ENCODE measurements at places on chromosomes 12 and 14.
A peak's percentile ranks its signal among the peaks of the same experiment; 100 is the strongest.

GRCh38 chr14:105314287-105315200, at the start of gene PACS2:
Gene PACS2 (plus strand): TSS chr14:105314748. CDS start chr14:105314919, 171 bp downstream.
- peak; percentile 34 for DNase-seq

GRCh38 chr12:53985994-53986685, 1.2 kb downstream of the HOXC10 start:
- no peak for DNase-seq

GRCh38 chr12:1344245-1344644, 250.1 kb downstream of the FBXL14 start:
- DNase-seq, result no peak

DNA sequence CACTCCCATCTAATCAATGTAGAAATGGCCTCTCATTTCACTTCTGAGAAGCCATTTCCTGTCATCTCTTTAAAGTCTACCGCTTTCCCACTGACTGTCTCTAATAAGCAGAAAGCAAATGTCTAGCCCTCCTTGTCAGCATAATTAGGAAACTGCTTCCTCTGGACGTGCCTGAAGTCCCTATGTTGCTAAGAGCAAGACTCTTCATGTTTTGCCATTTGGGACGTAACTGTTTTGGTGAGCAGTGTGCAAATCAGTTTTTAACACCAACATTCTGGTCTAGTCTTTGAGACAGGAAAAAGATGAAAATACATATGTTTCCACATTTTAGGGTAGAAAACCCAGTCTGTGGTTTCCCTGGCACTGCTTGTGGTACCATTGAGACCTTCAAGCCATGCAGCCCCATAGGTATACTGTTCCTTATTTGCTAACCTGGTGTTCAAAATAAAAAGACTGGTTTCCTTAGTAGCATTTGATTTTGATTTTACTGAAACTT, 22.2 kb downstream of the IFNG start:
- DNase-seq, result no peak

- DNase-seq, result no peak
Measured at GRCh38 chr12:26153421-26154154, 28.8 kb upstream of the BHLHE41 start.

GRCh38 chr12:3704512-3705353, 48.2 kb downstream of the CRACR2A start:
- DNase-seq, result no peak

DNA sequence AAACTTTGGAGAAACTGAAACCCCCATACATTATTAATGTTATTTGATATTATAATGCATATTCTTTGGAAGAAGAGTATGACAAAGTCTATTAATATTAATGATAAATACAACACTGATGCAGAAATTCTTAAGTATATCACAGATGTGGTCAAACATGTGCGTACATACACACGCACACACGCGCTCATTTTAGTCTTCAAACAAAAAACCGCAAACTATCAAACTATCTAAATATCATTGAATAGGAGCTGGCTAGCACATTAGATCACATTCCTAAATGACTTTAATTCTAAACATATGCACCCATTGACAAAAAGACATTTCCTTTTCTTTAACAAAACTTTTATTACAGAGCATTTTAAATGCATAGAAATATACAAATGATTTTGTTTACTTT, 872.7 kb downstream of the SLC16A7 start:
- no peak for DNase-seq

DNA sequence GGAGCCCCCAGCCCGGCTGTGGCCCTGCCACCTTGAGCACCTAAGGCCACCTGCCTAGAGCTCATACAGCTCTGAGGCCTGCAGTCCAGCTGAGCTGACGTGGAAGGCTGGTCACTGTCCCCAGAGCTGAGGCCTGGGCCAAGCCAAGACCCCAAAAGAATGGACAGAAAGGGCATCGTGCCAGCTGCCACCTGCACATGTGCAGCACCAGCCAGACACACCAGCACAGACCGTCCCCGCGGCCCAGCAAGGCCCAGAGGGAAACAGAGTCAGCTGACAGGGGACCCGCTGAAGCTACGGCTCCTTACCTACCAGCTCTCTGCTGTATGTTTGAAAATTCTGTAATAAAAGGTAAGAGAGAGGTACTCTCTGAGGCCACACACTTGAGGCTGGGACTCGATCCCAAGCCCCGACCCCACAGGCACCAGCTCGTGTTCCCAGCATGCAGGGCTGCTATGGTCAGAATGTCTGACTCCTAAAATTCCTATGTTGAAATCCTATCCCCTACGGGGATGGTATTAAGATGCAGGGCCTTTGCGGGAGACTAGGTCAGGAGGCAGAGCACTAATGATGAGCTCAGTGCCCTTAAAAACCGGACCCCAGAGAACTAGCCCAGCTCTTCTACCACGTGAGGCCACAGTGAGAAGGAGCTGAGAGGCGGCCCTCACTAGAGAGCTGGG, 25.4 kb downstream of the BRF1 start:
- DNase-seq, result no peak

- DNase-seq, result no peak
Measured at GRCh38 chr14:99072956-99073355, 199.0 kb downstream of the BCL11B start.

DNA sequence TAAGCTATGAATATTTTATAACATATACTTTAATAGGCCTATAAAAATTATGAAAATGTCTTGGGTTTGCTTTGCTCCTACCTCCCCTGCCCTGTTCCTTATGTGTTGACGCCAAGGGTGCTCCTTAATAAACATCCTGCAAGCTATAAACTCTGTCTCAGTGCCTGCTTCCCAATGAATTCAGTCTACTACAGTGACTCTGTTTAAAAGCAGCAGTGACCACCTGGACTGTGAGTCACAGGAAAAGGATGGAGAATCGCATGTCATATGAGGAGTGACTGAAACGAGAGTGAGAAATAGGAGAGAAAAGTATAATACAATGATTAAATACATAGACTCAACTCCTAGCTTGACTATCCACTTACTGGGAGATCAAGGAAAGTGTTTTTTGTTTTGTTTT, 41.1 kb upstream of the CFAP54 start:
- no peak for DNase-seq

GRCh38 chr14:22898302-22899090, 15.5 kb downstream of the REM2 start:
- DNase-seq, result no peak

- DNase-seq, result no peak
Measured at GRCh38 chr14:33962016-33962415, 11.1 kb upstream of the EGLN3 start.

DNA sequence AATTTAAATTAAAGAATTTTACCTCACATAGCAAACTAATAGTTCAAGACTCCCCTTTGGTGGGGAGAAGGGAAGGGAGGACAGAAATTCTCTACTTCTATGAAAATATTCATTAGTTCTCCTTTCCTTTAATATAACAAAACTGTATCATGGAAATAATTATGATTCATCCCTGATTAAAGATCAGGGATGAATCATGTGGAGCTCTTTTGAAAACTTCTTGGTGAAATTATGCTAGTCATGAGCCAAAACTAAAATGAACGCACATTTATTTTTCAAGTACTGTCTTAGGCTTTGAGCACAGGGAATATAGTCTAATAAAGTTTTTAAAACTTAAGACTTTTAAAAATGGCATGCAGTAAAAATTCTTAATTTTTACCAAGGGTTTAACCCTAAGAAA, 17.1 kb downstream of the TMBIM4 start:
- no peak for DNase-seq

GRCh38 chr12:75634244-75635222, 123.1 kb upstream of the KRR1 start:
- no peak for DNase-seq

DNA sequence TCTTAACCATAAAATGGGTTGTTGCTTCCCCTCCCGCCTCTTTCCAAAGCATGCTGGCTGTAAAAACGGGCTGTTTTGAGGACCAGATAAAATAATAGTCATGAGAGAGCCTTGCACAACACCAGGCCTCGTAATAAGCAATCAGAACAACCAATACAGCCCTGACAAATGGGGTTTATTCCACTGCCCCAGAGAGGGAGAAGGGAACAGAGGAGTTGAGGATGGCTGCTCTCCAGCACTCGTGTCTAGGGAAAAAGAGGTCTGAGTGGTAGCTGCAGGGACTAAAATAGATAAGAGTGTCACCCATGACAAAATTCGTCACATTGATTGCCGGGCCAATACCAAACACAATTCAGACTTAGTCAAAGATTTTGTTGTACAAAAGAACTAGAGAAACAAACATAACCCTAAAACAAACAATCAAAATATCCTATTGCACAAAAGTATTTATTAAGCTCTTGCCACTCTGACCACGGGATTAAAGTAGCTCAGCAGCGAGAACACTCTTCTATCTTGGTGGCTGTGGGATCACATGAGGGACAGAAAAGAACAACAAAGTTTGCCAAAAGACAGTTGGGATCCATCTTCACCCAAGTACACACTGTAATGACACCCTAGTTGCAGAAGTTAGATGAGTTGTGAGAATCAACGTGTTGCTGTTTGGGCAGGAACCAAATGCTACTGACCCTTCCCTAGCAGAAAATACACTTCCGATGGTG, 188.0 kb downstream of the FOXN3 start:
- no peak for DNase-seq

GRCh38 chr12:32273063-32273522, 126.3 kb upstream of the FGD4 start:
- DNase-seq, result no peak

GRCh38 chr12:132881818-132882217, 5.6 kb downstream of the CHFR start:
- no peak for DNase-seq

- peak; percentile 33 for DNase-seq
Measured at GRCh38 chr12:54032627-54033100, at the start of gene HOXC5. Gene HOXC5 (plus strand): TSS chr12:54033050. CDS start chr12:54033123, 73 bp downstream.

DNA sequence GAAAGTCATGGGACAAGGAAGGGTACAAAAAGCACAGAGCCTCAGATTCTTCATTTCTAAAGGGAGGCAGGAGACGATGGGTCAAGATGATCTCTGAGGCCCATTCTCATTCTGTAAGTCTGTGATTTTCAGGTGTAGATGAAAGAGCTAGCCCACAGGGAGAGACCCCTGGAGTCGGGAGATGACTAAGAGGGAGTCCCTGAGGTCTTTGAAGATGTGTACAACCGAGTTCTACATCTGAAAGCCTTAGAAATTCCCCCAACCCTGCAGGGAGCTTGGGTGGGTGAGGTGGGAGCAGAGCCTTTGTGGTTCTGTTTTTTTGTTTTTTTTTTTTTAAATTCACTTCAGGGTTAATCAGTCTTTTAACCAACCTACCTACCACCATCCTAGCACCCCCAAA, 3.1 kb downstream of the WNT10B start:
- no peak for DNase-seq

DNA sequence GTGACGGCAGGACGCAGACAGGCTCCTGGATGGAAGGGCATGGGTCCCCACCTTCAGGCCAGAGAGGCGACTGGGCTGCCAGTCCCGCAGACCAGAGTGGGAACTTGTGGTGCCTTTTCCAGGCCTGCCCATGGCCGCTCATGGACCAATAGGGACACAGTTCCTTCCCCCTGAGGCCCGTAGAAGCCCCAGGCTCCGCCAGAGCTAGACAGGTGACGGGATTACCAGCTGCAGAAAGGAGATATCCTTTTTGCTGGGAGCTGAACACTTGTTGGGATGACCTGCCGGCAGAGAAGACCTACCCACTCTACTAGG, 73.6 kb upstream of the RASSF8 start:
- no peak for DNase-seq

GRCh38 chr12:76277480-76277879, 70.7 kb downstream of the BBS10 start:
- no peak for DNase-seq

- no peak for DNase-seq
Measured at GRCh38 chr12:19014240-19014639, 115.3 kb upstream of the PLEKHA5 start.

GRCh38 chr14:32683679-32684078, 255.0 kb upstream of the NPAS3 start:
- no peak for DNase-seq

DNA sequence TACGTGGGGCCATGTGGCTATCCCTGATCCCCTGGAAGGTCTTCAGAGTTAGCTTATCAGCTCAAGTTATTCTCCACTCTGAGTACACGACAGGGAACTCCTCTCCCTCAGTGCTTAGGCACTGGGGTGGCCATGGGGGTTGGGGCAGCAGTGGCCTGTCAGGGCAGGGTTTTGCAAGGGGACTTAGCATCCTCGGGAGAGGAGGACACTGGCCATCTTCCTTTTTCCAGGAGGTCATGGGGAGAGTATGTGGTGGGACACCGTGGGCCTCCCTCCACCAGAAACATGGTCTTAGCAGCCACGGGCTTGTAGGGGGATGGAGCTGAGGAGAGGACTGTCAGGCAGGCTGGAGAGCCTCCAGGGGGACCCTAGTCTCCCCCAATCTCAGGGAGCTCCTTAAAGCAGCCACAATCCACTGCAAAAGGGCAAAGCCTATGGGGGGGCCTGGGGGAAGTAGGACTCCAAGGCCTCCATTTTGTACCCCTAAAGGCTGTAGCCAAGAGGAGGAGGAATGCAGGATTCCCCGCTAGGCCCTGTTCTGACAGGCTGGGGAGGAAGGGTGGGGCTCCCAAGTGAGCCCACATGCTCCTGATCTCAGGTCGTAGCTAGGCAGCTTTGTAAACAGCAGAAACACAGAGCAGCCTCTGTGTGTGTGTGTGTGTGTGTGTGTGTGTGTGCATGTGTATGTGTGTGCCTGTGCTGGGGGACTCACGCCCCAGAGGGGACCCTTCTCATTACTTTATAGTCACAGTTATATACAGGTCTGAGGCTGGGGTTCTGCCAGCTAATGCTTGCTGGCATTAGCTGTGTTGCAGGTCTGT, 36.6 kb downstream of the KRT80 start:
- DNase-seq, result no peak

- DNase-seq, result no peak
Measured at GRCh38 chr14:51653775-51654532, 2.2 kb downstream of the FRMD6 start.

DNA sequence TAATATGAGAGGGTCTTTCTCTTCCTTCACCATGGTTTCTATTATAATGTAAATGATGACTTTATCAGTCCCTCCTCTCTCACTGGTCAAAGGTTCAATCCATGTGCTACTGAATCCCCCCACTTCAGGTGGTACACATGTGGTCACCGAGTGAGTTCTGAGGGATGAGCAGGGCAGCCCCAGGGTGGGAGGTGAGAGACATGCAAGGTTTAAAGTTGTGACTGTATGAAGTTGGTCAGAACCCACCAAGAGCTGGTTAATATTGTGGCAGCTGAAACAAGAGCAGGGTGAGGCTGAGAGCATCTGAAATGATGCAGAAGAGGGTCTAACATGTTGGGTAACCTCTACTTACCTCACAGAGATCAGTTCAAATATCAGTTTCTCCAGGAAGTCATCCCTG, 444.7 kb upstream of the FBXO33 start:
- DNase-seq, result no peak

DNA sequence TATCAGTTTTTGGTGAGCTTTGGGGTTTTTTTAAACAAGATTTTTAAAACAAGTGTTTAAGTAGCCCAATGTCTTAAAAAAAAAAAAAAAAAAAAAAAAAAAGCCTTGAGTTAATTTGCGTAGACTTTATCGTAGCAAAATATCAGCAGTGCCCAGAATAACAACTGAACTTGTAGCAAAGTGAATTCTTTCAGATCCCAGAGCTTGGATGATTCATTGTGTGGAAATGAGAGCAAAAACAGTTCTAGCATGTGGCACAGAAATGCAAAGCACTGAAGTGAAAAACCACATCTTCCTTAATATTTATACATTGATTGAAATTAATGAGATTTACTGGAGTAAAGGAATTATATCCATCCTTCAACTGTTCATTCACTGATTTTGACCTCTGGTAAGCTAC, 258.1 kb downstream of the EGLN3 start:
- no peak for DNase-seq

All from stimulated activated CD8-positive, alpha-beta memory T cell treated with anti-CD3 and anti-CD28 coated beads, Interleukin-4, amount 100 ng/mL, for 1 hour (primary cell).